WTC11 (cell line): ENCODE measurements at places on chromosomes 16 and 17. TPM values are rescaled to one million over a fixed set of nuclear protein-coding genes. Genes with fewer than 3 reads are reported as not detected.

Gene OTOA
- total RNA-seq, result 0.07 to 0.11 TPM (median 0.07 TPM) in 3 replicates

Gene PYDC1
- total RNA-seq, result 1.9 to 9.5 TPM (median 6.1 TPM) in 3 replicates

Gene PRDM7
- total RNA-seq, result 0.07 TPM in 1 of 3 replicates, not detected in the others

DNA sequence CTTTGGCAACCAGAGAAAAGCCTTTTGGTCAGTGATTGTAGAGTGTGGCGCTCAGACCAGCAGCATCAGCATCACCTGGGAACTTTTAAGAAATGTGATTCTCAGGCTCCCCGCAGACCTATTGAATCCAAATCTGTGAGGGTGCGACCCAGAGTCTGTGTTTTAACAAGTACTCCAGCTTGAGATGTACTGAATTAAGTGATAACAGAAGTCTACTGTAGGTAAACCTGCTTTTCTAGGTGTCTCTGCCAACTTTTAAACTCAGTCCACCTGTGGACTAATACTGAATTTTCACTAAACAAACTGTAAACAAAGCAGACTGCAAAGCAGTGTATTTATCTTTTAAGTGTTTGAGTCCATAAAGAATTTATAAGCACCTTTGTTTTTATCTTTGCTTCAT, 43.6 kb downstream of the NUP93 start:
- no peaks in the 10 kb centered on the region for H3K27me3 ChIP-seq
- peaks cover 39% of the 10 kb centered on the region for H3K4me1 ChIP-seq
- H3K36me3 ChIP-seq, result no peaks in the 10 kb centered on the region
- H3K27ac ChIP-seq, result peak overlapping the region; percentile 78; the same call in 1 of the 2 replicates
- H3K4me3 ChIP-seq, result no peak overlapping the region

DNA sequence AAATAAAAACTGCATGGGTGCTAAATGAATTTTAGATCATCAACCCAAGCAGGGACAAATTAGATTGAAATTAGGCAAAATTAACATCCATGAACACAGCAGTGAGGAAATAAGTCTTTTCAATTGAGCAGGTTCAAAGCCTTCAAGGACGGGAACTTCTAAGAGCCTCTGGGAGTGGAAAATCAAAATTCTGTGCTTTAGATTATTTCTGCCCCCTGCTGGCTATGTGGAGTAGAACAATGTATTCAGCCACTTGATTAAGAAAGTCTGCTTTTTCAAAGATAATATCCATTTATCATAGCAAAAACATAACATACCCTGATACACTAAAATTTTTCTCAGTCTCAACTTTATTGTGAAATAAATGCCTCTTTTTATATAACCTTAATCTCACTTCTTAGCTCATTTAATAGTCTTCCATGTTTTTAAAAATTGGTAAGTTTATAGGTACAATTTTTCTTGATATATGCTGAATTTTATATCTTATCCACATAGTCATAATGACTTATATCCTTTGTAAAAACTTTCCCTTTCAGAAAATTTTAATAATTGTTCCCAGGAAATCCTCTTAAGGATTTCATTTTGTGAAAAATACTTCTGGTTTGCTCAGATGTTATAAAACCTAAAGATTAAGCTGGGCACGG, 28.1 kb upstream of the NOL11 start:
- H3K27ac ChIP-seq, result no peak overlapping the region
- H3K27me3 ChIP-seq, result no peaks in the 10 kb centered on the region
- peaks cover 16% of the 10 kb centered on the region for H3K4me1 ChIP-seq

GRCh38 chr17:18161207-18162145, 22.2 kb upstream of the ALKBH5 start:
- H3K27me3 ChIP-seq, result no peaks in the 10 kb centered on the region; the same call in 1 of the 2 replicates
- peaks cover 3% of the 10 kb centered on the region; the same call in 1 of the 2 replicates for H3K4me1 ChIP-seq
- H3K27ac ChIP-seq, result peak overlapping the region; percentile 70; the same call in 1 of the 2 replicates
- H3K36me3 ChIP-seq, result no peaks in the 10 kb centered on the region
- no peak overlapping the region for H3K4me3 ChIP-seq
